ENCODE measurements at places on chromosomes 1 and 21.

DNA sequence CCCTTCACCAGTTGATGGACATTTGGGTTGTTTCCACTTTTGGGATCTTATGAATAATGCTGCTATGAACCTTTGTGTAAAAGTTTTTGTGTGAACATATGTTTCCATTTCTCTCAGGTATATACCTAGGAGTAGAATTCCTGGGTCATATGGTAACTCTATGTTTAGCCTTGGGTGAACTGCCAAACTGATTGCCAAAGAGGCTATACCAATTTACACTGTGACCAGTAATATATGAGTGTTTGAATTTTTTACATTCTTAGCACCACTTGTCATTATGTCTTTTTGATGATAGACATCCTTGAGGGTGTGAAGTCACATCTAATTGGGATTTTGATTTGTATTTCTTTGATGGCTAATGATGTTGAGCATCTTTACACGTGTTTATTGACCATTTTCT, 290.1 kb downstream of the DUSP10 start:
- no peak for DNase-seq

- no peak for DNase-seq
These were observed 4.0 kb downstream of the FGR start for GRCh38 chr1:27630859-27631491.

GRCh38 chr1:164589961-164590507, 31.1 kb downstream of the PBX1 start:
- DNase-seq = no peak

- DNase-seq = no peak
These were observed 291.2 kb downstream of the PTPRC start for GRCh38 chr1:198929961-198930599.

DNA sequence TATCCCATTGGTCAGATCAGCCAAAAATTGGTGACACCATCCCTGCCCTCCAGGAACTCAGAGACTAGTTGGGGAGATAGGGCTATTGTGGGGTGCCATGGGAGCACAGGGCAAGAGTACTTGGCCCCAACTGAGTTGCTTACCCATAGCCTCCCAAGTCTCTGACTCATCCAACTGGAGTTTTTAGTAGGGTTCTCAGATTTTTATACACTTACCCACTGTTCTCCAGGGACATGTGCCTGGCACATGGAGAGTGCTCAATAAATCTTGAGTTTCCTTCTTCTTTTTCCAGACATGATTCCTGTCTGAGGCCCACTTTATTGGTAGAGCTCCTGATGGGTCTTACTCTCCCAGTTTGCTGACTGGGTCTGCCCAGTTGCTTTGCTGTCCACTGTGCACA, 56.7 kb downstream of the OVGP1 start:
- DNase-seq = no peak

DNA sequence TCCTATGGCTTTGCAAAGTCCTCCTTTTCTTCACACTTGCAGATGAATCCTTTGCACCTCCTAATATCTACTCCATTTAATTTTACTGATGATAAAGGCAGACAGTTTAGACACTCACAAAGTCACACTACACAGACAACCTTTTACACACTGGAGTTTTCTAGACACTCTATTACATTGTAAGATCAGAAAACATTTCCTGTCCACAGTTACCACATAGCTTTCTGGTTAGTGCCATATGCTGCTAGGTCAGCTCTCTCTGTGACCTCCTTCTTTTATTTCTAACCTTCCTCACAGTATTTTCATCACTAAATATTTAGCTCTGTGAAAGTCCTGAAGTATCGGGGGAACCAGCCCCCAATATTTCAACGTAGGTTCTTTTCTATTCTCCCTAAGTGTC, 5.1 kb downstream of the SH2D1B start:
- DNase-seq = no peak

GRCh38 chr1:43586136-43586731, 55.6 kb downstream of the PTPRF start:
- no peak for DNase-seq

GRCh38 chr1:232664844-232665777, 35.2 kb upstream of the SIPA1L2 start:
- no peak for DNase-seq

GRCh38 chr1:206703661-206704060, 19.0 kb downstream of the MAPKAPK2 start:
- peak; percentile 16 for DNase-seq

GRCh38 chr1:26367441-26367840, 5.1 kb downstream of the ZNF683 start:
- DNase-seq = no peak

GRCh38 chr21:31363720-31364119, 19.7 kb upstream of the TIAM1 start:
- no peak for DNase-seq

GRCh38 chr1:110164725-110165350, 14.5 kb downstream of the SLC6A17 start:
- no peak for DNase-seq

- no peak for DNase-seq
These were observed 11.3 kb downstream of the NCSTN start for GRCh38 chr1:160354388-160354985.

Measured in stimulated activated CD4-positive, alpha-beta T cell treated with anti-CD3 and anti-CD28 coated beads, Interleukin-15, amount 100 ng/mL, for 1 hour (primary cell).